Activated T-cell treated with anti-CD3 and anti-CD28 coated beads, Interleukin-2, amount 50 U/mL, for 72 hours (primary cell): ENCODE measurements at places on chromosomes 11 and 22. TPM values are rescaled to one million over a fixed set of nuclear protein-coding genes. Genes with fewer than 3 reads are reported as not detected.

DNA sequence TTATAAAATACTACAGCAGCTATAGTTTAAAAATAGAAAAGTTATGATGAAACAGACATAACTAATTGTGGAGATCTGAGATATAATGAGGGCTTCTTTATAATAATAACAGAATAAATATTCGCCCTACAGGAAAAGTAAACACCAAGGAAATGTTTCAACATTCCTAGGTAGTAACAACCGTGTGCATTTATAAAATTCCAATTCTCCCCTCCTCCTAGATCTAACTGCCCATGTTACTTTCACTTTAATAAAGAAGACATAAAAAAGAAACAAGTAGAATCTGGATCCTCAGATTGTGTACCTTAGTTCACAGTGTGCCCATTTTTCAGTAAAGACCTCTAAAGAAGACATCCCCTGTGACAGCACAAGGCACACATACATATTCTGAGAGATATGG, 57.8 kb upstream of the MN1 start:
- peaks cover 3% of the 10 kb centered on the region for H3K36me3 ChIP-seq
- no peak overlapping the region for H3K4me3 ChIP-seq

DNA sequence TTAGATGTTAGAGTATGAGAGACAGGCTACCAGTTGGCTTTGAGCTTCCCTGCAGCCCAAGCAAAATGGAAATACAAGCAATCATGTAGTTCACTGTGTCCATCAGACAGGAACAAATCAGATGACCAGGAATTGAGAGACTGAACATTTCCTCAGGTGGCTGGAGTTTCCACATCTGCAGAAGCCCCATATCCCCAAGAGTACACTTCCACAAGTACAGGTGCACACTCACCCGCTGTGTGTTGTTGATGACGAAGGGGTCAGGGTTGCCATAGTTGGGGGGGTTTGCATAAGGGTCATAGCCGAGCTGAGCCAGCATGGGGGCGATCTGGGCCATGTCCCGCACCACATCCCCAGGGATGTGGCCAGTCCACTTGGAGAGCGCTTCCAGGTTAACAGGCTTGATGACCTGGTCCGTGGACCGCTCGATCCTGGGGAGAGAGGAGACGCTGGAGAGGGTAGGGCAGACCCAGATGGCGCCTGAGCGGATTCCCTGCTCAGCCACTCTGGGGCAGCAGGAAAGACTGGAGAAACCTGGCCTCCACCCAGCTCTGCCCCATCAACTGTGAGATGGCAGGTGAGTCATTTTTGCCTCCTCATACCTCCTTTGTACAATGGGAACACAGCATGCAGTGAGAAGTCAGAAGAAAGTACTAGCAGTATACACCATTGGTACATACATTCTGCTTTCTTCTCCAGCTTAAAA, 23.9 kb upstream of the TFIP11 start:
- H3K4me3 ChIP-seq = no peak overlapping the region
- H3K4me1 ChIP-seq = peaks cover 21% of the 10 kb centered on the region
- peaks cover 4% of the 10 kb centered on the region for H3K36me3 ChIP-seq
- no peaks in the 10 kb centered on the region for H3K27me3 ChIP-seq
- DNase-seq = no peak

ZNF214 gene
- not detected for total RNA-seq

ROBO3 gene
- 26.6 TPM for total RNA-seq

GRCh38 chr11:86408845-86409244, 34.2 kb downstream of the CCDC81 start:
- H3K27ac ChIP-seq = no peak overlapping the region
- no peaks in the 10 kb centered on the region for H3K36me3 ChIP-seq
- H3K27me3 ChIP-seq = no peaks in the 10 kb centered on the region
- H3K4me3 ChIP-seq = no peak overlapping the region
- no peak for DNase-seq
- no peaks in the 10 kb centered on the region for H3K4me1 ChIP-seq

MYO7A gene
- total RNA-seq = 0.29 TPM

DNA sequence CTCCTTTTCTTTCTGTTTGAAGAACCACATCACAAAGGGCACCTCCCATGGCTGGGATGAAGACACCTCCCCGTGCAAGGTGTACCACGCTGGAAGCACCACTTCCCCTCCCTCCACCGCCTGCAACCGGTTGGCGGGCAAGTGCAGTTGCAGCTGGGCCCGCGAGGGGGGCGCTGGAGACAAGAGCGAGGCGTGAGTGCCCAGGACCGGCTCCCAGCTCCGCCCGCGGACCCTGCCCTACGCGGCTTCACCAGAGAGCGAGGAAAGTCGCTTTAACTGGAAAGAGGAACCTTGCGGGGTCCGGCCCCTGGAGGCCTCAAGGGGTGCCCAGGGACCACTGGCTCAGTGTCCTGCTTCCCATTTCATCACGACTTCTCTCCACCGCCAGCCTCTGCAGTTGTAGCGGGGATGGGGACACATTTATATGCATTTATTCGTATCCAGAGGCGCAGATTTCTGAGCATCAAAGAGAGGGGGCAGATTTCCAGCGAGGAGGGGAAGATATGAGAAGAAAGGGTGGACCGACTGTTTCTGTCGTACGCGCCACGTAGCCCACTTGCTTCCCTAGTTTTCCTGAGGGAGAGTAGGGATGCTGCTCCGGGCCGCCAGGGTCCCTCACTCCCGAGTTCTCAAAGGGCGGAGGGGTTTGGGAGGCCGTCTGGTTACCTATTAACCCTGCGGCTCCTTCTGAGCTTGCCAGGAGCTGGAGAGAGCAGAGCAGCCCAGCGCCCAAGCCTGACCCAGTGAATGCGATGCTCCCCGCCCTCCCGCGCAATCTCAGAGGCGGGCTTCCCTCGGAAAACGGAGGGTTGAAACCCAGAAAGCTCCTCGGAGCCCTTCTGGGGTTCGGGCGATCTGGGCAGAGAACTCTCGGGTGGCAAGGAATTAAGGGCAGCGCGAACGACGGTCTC, 3.5 kb downstream of the ESAM start:
- DNase-seq = peak; percentile 83
- no peak overlapping the region for H3K27ac ChIP-seq
- peaks cover 35% of the 10 kb centered on the region for H3K4me1 ChIP-seq
- H3K4me3 ChIP-seq = peak overlapping the region; percentile 85
- peaks cover 46% of the 10 kb centered on the region for H3K27me3 ChIP-seq

GRCh38 chr11:111918390-111919256, at the start of gene C11orf52:
Gene C11orf52 (plus strand): TSS chr11:111918913. CDS start chr11:111918973, 60 bp downstream.
- H3K27ac ChIP-seq = no peak within 1 kb of the TSS
- H3K27me3 ChIP-seq = peaks cover 27% of the 10 kb centered on the region
- DNase-seq = no peak
- H3K4me3 ChIP-seq = no peak within 1 kb of the TSS
- H3K4me1 ChIP-seq = no peaks in the 10 kb centered on the region

DNA sequence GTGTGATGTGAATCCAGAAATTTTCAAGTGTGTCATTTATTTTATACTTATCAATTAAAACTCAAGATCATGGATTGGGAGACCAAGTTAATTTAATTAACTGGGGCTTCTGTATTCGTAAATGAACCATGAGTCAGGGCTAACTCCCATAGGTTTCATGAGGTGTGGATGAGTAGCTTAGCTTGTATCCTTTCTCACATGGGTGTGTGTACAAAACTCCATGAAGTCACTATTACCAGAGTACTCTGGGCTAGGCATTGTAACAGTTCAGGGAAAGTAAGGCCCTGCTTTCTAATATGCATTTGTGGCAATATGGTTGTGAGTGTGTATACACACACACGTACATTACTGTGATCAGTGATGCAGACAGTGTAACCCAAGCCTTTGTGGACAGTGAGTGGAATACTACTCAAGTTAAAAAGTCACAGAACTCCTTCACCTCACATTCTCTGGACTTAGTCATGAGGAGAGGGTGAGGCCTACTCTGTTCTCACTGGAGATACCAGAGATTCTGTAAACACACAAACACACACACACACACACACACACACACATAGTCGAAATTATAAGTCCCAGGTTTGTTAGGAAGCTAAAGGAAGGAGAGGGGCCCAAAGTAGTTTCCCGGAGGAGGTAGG, 3.5 kb downstream of the CNTF start:
- DNase-seq = no peak
- H3K27ac ChIP-seq = peak overlapping the region; percentile 10
- no peaks in the 10 kb centered on the region for H3K27me3 ChIP-seq
- peaks cover 12% of the 10 kb centered on the region for H3K4me1 ChIP-seq

- no peak overlapping the region for H3K4me3 ChIP-seq
- peaks cover 29% of the 10 kb centered on the region for H3K27me3 ChIP-seq
- peaks cover 4% of the 10 kb centered on the region for H3K36me3 ChIP-seq
- H3K27ac ChIP-seq = no peak overlapping the region
- H3K4me1 ChIP-seq = no peaks in the 10 kb centered on the region
Observed at GRCh38 chr11:60265373-60266214, 14.9 kb upstream of the MS4A4A start.
